ENCODE measurements at places on chromosomes 1 and 21.

- DNase-seq = no peak
Measured at GRCh38 chr1:161076410-161076809, 6.7 kb upstream of the ARHGAP30 start.

DNA sequence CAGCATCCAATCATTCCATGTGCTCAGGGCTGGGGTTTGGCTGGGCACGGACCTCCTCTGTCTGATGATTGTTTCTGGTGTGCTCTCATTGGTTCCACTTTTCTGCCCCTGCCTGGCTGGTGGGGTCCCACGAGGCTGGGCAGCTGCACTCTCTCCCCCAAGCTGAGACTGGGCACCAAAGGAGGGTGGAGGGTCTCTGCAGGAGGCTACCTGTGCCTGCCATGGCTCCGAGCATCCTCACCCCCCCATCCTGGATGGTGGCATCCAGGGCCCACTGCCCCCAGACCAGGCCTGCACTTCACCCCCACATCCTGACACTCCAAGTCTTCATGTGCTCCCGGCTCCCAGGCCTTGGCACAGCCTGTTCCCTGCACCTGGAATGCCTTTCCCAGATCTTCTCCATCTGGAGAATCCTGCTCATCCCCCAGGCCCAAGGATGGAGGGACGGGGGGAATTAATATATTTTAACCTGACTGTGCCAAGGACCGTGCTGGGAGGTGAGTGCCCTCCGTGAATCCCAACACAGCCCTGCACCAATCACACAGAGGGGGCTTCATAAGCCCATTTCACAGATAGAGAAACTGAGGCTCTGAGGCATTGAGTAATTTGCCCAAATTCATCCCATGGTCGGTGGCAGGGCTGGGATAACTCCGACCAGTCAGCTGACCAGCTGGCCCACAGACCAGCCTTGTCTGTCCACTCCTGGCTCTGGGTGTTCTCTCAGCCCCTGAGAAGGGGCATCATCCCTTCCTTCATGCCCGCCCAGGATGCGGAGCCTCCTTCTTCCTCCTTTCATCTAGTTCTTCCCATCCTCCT lies 403.4 kb downstream of the MATN1 start:
- DNase-seq = no peak

DNA sequence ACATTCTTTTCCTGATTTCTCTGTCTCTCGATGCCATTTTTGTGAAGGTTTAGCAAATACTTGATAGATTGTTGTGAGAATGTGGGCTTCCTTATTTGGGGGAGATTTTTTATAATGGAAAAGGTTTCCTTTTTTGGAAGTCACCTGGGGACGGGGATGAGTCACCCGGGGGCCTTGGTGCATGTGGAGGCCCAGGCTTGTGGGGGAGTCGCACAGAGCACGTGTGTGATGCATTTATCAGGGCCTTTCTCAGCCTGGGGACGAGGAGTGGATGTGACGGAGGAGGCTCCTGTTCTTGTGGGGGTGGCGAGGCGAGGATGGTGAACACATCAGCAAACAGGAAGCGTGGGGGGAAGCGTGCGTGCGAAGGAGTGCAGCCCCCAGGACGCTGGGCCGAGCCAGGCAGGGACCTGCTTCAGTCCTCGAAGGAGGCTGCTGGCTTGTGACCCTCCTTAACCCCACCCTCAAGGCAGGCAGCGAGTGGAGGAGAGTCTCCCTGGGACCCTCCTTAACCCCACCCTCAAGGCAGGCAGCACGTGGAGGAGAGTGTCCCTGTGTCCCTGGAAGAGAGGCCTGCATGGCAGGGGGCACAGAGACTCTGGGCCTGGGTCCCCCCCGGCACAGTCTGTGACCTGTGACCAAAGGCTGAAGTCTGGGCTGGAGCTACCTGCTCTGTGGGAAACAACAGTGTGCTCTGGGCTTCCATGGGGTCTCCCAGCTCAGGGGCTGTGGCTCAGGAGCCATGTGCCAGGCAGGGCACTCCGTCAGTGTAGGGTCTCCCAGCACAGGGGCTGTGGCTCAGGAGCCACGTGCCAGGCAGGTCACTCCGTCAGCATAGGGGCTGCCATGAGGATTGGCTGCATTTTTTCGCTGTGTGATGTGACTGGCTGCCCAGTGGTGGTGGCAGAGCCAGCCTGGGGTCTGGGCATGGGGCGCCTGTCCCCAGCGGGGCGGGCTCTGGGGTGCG lies 57.2 kb downstream of the AGPAT3 start:
- no peak for DNase-seq

DNA sequence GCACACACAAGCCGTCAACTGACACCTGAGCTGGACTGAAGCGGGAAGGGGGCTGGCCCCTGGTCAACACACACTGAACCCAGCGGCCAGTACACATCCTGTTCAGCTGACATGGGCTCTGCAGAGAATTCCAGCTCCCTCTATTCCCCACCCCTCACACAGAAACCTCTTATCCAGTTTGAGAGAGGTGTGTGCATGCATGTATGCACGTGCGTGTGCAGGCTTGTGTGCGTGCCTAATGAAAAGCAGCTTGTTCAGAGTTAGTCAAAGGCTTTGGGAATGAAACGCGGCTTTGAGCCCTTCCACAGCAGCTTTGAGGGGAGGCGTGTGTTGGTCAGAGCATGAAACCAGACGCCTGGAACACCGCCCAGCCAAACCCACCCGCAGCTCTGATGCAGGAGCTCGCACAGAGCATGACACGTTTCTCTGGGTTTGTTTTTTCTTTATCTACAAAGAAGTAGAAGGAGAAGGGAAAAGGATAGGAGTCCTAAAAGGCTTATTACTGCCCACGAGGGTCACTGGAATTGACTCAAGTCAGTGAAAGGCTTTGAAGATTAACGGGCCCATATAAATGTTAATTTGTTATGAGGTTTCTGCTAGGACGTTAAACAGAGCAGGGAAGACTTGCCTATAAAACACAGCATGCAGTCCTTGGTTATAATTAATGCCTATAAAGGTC lies 184.2 kb downstream of the ETS2 start:
- DNase-seq = no peak

- no peak for DNase-seq
Measured at GRCh38 chr1:30988045-30988444, 77.5 kb downstream of the PUM1 start.

- DNase-seq = no peak
Measured at GRCh38 chr1:37704966-37705365, 12.7 kb downstream of the CDCA8 start.

DNA sequence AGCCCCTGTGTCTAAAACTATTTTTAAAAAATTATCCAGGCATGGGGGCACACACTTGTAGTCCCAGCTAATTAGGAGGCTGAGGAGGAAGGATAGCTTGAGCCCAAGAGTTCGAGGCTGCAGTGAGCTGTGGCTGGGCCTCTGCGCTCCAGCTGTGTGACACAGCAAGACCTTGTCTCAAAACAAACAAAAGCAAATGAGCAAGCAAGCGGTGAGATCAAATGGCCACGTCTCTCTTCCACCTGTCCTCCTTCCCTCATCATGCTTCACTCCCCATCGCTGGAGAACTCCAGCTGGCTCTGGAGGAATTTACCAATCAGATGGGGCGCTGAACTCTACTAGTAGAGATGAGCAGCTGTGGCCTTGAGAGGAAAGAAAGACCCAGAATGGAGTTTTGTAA lies 14.0 kb upstream of the REN start:
- no peak for DNase-seq

DNA sequence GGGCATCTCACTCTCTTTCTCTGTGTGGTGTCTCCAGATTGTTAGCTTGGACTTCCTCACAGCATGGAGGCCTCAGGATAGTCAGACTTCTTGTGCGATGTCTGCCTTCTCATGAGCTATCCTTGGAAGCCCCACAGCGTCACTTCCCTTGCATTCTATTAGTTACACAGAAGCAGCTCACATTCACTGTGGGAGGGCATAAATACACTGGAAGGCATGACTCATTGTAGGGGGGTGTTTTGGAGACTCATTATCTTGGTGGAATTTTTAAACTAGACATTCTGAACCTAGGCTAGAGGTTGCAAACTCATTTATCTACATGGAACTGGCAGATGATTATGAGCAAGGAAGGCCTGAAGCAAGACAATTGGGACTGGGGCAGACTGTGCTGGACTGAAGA lies 21.4 kb upstream of the FASLG start:
- no peak for DNase-seq

GRCh38 chr1:231219422-231220401 lies 21.3 kb upstream of the GNPAT start:
- DNase-seq = no peak

DNA sequence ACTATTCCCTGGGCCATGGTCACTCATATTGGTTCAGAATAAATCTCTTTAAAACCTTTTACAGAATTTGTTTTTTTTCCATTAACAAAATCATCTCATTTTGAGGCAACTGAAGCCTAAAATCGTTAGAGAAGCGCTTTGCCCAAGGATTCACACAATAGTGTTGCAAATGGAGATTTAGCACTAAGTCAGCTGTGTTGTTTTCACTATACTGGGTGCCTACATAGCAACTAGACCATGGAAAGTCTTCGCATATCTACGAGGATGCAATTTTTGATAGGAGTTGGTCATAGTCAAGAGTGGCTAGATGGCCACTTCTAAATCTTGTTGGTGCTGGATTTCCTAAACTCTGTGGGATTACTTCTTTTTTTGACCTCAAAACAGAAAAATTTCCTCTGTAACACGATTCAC lies 530 bp upstream of the TIPRL start:
- DNase-seq = no peak

- DNase-seq = no peak
Measured at GRCh38 chr1:41399145-41399795, 38.0 kb downstream of the FOXO6 start.

GRCh38 chr1:212186427-212187207 lies 98.6 kb upstream of the PPP2R5A start:
- DNase-seq = no peak

GRCh38 chr21:42745511-42746239 lies 92.3 kb downstream of the PDE9A start:
- DNase-seq = no peak

DNA sequence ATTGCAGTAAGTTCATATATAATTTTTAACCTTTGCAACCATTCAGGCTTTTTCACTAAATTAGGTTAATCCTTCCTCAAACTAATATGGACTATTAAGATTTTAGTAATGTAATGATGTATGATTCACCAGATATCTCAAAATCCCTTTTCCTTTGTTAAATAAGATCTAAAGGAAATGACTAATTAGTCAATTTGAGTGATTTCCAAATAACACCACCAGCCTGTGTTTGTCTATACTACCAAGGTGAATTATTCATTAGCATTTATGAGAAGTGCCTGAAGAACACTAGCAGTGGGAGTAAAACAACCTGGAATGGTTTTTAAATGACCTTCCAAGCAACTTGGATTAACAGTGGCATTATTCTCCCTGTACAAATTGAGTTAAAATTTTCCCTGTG lies 670.6 kb upstream of the PKN2 start:
- DNase-seq = no peak

Measured in stimulated activated CD4-positive, alpha-beta T cell treated with anti-CD3 and anti-CD28 coated beads, Interleukin-1b, Interleukin-23, amount 100 ng/mL, for 1 hour (primary cell).